ENCODE measurements at places on chromosomes 2 and 18. TPM values are rescaled to one million over a fixed set of nuclear protein-coding genes. Genes with fewer than 3 reads are reported as not detected.

Gene LYG1
- total RNA-seq, result 0.58 TPM

Gene ASPRV1
- 1.0 TPM for total RNA-seq

Gene IL36B
- total RNA-seq, result not detected

Gene PPM1G
- 50.2 TPM for total RNA-seq

Gene RUFY4
- not detected for total RNA-seq

Gene ARHGAP15
- total RNA-seq, result 3.4 TPM

Gene RBM45
- total RNA-seq, result 5.6 TPM

Gene FOXD4L1
- not detected for total RNA-seq

Gene SRD5A2
- total RNA-seq, result not detected

Gene COBLL1
- total RNA-seq, result 25.7 TPM

Gene CCBE1
- 3.0 TPM for total RNA-seq

Gene ABCG5
- not detected for total RNA-seq

Gene GPR39
- 2.6 TPM for total RNA-seq

Gene RAB6D
- not detected for total RNA-seq

Gene RAB10
- 91.9 TPM for total RNA-seq
